ENCODE measurements at places on chromosomes 5 and 9. TPM values are rescaled to one million over a fixed set of nuclear protein-coding genes. Genes with fewer than 3 reads are reported as not detected.

Gene PCDHGB2
- polyA plus RNA-seq, result 0.12 TPM

- H3K36me3 ChIP-seq, result no peaks in the 10 kb centered on the region
- H3K4me1 ChIP-seq, result no peaks in the 10 kb centered on the region
- no peak overlapping the region for H3K27ac ChIP-seq
- no peaks in the 10 kb centered on the region for H3K27me3 ChIP-seq
- H3K4me3 ChIP-seq, result no peak overlapping the region
Measured at GRCh38 chr5:20618340-20618739, 630.3 kb upstream of the CDH18 start.

DNA sequence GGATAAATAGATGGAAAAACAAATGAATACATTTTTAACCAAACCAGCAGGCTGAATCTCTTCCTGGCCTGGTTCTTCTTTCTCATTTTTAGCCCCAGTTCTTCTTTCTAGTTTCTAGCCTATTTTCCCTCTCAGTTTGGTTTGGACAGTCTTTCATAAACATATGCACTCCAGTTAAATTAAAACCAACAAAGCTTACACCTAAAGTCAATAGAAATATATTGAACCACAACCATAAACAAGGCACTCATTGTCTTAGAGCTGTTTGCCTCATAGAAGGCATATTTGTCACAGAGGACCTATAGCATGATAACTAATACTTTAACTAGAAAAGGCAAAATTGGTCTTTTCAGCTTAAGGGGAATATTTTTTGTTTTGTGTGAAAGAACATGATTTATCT, 638.3 kb downstream of the NR2F1-AS1 start:
- no peaks in the 10 kb centered on the region for H3K4me1 ChIP-seq
- DNase-seq, result no peak
- H3K27ac ChIP-seq, result no peak overlapping the region
- H3K27me3 ChIP-seq, result no peaks in the 10 kb centered on the region

Gene SLC22A4
- 1.4 TPM for polyA plus RNA-seq
